Activated CD4-positive, CD25-positive, alpha-beta regulatory T cell (primary cell): ENCODE measurements at places on chromosomes 16 and 17.

DNA sequence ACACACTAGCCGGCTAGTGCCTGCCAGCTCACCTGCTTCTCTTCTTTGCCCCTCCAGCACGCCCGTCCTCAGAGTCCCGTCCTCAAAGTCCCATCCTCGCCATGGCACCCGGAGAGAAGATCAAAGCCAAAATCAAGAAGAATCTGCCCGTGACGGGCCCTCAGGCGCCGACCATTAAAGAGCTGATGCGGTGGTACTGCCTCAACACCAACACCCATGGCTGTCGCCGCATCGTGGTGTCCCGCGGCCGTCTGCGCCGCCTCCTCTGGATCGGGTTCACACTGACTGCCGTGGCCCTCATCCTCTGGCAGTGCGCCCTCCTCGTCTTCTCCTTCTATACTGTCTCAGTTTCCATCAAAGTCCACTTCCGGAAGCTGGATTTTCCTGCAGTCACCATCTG lies 3.6 kb downstream of the SCNN1G start:
- no peak for DNase-seq

DNA sequence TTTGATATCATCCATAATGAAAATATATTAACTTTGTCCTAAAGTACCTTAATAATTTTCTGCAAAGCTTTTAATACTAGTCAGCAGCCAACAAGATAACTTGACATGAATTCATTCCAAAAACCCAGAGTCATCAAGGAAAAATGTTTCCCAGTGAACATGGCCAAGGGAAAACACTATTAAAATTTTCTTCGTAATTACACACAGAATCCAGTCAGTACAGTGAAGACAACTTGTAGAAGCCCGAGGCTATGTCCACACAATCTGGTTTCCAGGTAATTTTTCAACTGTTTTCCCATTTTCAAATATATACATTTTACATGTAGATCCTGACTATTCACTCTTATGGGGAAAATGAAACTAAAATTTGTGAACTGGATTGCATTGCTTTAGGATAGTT lies 600.9 kb downstream of the CDH8 start:
- DNase-seq, result no peak

GRCh38 chr16:73199214-73199613 lies 151.3 kb upstream of the ZFHX3 start:
- DNase-seq, result no peak

DNA sequence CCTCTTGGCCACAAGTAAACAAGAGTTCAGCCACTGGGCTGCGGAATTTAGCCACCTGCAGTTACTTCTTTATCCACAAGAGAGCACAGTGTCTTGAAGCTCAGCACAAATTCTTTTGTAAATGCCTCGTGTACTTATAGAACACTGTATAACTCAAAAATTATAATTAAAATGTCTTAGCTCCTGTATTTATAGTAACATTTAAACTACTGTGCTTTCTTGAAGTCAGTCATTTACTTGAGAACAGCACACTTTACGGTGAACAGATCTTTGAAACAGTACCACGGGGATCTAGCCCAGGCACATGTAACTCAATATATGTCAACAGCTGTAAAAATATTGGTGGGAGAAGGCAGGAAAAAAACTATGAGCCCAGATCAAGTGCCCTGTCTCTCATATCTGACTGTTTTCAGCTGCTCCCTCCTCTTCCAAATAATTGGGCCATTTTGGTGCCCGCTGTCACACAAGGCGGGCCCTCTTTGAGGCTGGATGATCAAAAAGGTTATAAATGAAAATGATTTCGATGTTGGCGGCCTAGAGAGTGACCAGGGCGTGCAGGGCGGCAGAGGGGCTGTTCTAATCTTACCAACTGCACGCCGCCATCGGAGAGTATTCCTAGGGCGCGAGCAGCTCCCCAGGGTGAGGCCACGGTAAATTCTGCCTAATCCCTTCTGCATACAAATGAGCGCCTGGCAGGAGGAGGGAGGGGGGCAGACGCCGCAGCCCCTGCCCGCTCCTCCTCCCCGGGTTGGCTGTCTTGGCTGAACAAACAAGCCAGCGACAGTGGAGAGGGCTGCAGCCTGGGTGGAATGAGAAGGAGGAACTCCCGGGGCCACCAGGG lies 183.2 kb downstream of the C16orf78 start:
- DNase-seq, result no peak

- DNase-seq, result no peak
Observed at GRCh38 chr16:16137110-16137509, 86.2 kb downstream of the ABCC6 start.

GRCh38 chr16:35752012-35752772 lies 2292.8 kb downstream of the TP53TG3F start:
- DNase-seq, result no peak

GRCh38 chr17:7132511-7133094 lies 18.0 kb upstream of the ASGR2 start:
- DNase-seq, result no peak

DNA sequence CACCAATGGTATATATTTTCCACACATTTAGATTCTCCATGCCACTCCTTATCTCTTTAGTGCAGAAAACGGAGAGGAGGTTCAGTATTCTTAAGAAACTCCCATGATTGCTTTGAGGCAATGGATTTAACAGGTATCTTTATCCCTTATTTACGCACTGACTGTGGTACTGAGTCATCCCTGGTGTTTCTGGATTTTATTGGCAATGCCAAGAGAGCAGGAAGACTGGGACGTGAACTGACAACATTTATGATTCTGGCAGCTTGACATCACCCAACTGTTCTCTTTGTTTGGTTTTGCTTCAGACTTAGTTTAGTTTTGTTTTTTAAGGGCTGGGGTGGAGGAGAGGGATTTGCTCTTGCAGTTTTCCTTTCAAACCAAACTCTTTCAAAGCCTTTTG lies 131.4 kb downstream of the WWOX start:
- DNase-seq, result no peak

- no peak for DNase-seq
Observed at GRCh38 chr17:39599665-39600231, 8.0 kb downstream of the NEUROD2 start.

GRCh38 chr17:28379814-28380801 lies 8.6 kb downstream of the SARM1 start:
- DNase-seq, result no peak

GRCh38 chr17:82383411-82383810 lies 11.8 kb downstream of the UTS2R start:
- no peak for DNase-seq
